ENCODE measurements at places on chromosomes 4 and X. TPM values are rescaled to one million over a fixed set of nuclear protein-coding genes. Genes with fewer than 3 reads are reported as not detected.

DNA sequence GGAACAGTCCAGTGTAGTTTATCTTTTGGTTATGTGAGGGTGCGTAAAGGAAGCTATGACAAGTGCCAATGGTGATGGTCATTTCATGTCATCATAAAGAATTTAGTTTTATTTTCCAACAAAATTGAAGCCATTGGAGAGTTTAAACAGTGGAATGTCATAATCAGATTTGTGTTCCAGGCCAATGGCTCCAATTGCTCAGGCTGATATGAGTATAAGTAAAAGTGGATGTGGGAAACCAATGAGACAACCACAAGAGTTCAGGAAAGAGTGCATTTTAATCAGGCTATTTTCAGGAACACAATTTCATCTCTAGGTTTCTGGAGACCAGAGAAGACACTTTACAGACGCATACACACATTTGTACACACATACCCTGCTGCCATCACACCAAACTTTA, 20.7 kb downstream of the SPANXC start:
- no peaks in the 10 kb centered on the region for H3K4me1 ChIP-seq
- no peak for DNase-seq
- no peak overlapping the region for H3K27ac ChIP-seq
- H3K4me3 ChIP-seq: no peak overlapping the region
- H3K27me3 ChIP-seq: no peaks in the 10 kb centered on the region
- H3K36me3 ChIP-seq: no peaks in the 10 kb centered on the region

DNA sequence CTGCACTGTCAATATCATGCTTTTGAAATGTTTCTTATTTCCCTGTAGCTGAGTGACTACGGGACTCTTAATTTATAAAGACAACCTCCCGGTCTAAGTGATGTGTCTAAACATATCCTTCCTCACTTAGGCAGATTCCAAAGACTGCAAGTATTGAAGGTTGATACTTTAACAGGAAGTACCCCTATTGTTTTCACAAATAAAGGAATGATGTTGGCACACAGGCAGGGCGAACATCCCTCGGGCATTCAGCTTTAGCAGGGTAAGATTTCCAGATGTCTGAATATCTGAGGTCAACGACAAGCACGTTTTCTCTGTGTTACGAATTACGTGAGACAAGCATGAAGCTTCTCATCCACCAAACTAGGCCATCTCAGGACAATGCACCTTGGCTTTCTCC, 638.0 kb upstream of the FRG1 start:
- DNase-seq: no peak
- H3K4me1 ChIP-seq: no peaks in the 10 kb centered on the region
- H3K4me3 ChIP-seq: no peak overlapping the region
- no peak overlapping the region for H3K27ac ChIP-seq

DNA sequence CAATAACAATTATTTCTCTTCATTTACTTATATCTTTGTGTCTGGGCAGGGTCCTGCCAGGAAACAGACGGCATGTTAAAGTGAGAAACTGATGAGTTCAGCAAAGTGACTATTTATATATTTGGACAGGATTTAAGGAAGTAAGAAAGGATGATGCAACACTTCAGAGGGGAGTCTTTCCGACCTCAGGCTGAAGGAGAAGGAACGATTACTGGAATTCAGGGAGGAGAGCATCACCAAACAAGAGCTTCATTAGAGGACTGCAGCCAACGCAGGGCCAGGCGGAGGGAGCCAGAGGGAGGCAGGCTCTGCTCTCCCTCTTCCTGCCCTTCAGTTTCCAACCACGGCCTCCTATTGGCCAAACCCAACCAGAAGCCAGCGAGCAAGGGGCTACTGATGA, 1.5 kb upstream of the TLR7 start:
- DNase-seq: no peak
- H3K27ac ChIP-seq: no peak overlapping the region
- peaks cover 9% of the 10 kb centered on the region for H3K27me3 ChIP-seq
- no peaks in the 10 kb centered on the region for H3K4me1 ChIP-seq
- no peak overlapping the region for H3K4me3 ChIP-seq

- H3K4me3 ChIP-seq: peak overlapping the region; percentile 97
- peak; percentile 50 for DNase-seq
- H3K36me3 ChIP-seq: no peaks in the 10 kb centered on the region
- peaks cover 11% of the 10 kb centered on the region for H3K4me1 ChIP-seq
- H3K27me3 ChIP-seq: no peaks in the 10 kb centered on the region
- H3K27ac ChIP-seq: peak overlapping the region; percentile 100
Measured at GRCh38 chrX:44873415-44874276, 658 bp downstream of the KDM6A start.

DNA sequence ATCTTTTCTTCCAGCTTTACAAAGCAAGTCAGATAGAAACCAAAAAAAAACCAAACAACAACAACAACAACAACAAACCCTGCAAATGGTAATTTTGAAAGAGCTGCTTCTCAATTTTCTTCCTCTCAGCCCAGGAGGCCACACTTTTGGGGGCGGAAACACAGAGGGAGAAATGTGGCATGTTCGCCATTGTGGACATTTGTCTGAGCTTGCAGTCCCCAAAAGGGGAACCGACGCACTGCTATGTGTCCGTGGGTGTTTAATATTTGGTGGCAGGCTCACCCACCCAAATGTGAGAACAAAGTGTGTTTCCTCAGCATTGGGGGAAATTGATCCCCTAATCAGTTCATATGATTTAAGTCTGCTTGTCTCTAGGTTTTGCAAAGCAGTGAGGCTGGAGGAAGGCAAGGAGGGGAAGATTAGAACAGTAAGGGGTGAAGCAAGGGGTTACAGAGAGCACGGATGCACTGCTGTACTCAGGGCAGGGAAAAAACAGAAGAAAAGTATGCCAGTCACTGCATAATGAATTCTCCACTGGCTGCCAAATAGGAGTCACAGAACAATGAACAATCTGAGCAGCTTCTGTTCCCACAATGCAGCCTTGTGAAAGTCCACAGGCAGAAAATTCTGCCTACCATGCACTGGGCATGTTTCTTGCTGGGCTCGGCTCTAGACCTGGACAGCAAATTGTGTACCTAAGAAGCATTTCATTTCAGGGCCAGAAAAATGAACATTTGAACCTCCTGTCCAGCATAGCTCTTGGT, 74.7 kb upstream of the GPM6B start:
- H3K27ac ChIP-seq: peak overlapping the region; percentile 73
- peaks cover 60% of the 10 kb centered on the region for H3K27me3 ChIP-seq
- H3K4me1 ChIP-seq: no peaks in the 10 kb centered on the region
- H3K4me3 ChIP-seq: no peak overlapping the region
- no peaks in the 10 kb centered on the region for H3K36me3 ChIP-seq
- peak; percentile 57 for DNase-seq

The FAM9B gene
- total RNA-seq: not detected

Data from breast epithelium (tissue), 4 donors.